Progenitor cell of endocrine pancreas (in vitro differentiated cells): ENCODE measurements at places on chromosomes 12 and 14.

- DNase-seq: no peak
These were observed 16.0 kb upstream of the CDK17 start for GRCh38 chr12:96416033-96416799.

GRCh38 chr12:65728848-65729793 lies 95.2 kb upstream of the HMGA2 start:
- DNase-seq: peak; percentile 27

GRCh38 chr12:21678959-21679358 lies 21.3 kb upstream of the LDHB start:
- DNase-seq: no peak

- no peak for DNase-seq
These were observed 12.6 kb upstream of the WNT5B start for GRCh38 chr12:1616233-1617066.

- DNase-seq: no peak
These were observed 51.8 kb downstream of the PPP1R36 start for GRCh38 chr14:64601571-64601970.

DNA sequence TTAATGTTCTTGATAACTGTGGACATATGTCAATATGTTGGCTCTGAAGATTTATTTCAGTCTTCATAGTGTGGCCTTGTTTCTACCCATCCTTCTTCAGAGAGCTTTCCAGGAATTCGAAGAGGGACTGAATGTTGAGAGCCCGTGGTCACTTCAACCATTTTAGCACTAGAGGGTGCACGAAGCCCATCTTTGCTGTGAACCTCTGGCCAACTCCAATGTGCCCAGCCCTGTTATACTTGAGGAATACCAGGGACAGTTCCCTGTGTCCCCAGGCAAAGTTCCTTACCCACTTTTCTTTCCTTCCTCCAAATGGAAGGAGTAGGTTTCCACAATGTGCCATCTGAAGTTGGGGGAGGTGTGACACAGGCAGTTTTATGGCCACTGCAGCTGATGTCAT lies 603.5 kb downstream of the RPL10L start:
- DNase-seq: peak; percentile 16

DNA sequence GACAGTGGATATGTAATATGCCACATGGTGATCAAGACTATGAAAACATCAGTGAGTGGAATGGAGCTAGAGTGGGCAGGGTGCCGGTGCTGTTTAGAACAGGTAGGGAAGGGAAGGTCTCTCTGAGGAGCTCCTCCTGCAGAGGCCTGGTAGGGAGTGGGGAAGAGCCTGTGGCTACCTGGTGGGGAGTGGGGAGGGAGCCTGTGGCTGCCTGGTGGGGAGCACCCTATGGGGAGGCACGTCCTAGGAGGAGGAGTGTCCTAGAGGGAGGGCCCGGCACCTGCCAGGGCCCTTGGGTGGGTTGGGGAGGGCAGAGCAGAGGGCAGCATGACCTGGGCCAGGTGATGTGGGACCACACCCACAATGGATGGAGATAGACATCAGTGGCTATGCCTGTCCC lies 122.6 kb downstream of the ADGRD1 start:
- no peak for DNase-seq

GRCh38 chr14:59739794-59740193 lies 130.8 kb downstream of the RTN1 start:
- DNase-seq: no peak

GRCh38 chr12:99649551-99649950 lies 2.0 kb downstream of the GARIN6 start:
- no peak for DNase-seq

DNA sequence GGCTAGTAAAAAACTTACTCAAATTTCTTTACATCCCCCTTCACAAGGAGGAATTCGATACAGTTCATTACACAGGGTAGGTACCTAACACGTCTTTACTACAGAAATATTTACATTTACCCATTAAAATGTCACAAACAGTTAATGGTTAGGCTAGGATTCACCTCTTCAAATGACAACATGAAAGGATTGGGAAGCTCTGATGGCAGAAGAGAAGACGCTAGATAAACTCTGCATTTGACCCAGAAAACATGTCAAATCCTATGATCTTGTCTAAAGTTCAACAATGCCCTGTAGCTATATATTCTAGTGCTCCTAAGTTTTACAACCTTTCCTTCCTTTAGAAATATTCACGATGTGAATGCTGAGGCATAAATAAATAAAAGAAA lies 64.8 kb downstream of the DENND5B start:
- no peak for DNase-seq

DNA sequence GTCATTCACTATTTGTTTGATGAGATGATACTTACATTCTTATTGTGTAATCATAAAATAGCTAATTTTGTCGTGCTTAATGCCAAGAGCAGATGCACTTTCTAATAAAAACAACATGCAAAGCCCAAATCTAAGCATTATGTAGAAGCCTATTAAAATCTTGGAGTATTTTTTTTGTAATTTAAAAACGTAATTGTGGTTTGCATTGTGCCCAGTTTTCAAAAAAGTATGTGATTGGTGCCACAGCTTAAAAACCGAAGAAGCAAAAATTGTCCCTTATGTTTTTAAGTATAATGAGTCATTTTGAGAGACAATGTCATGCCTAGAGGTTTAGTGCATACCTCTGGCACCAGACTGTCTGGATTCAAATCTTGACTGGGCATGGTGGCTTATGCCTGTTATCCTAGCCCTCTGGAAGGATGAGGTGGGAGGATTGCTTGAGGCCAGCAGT lies 464.8 kb upstream of the RGS6 start:
- DNase-seq: no peak

- DNase-seq: no peak
These were observed 77.9 kb downstream of the TMEM30B start for GRCh38 chr14:61203081-61203753.

- no peak for DNase-seq
These were observed 68.8 kb upstream of the TRAF3 start for GRCh38 chr14:102708494-102708893.

GRCh38 chr14:50451854-50452253 lies 55.2 kb upstream of the CDKL1 start:
- DNase-seq: no peak

- DNase-seq: no peak
These were observed 227.5 kb downstream of the GXYLT1 start for GRCh38 chr12:41917181-41917580.

- DNase-seq: no peak
These were observed 6.7 kb downstream of the SERPINA9 start for GRCh38 chr14:94469261-94469660.

DNA sequence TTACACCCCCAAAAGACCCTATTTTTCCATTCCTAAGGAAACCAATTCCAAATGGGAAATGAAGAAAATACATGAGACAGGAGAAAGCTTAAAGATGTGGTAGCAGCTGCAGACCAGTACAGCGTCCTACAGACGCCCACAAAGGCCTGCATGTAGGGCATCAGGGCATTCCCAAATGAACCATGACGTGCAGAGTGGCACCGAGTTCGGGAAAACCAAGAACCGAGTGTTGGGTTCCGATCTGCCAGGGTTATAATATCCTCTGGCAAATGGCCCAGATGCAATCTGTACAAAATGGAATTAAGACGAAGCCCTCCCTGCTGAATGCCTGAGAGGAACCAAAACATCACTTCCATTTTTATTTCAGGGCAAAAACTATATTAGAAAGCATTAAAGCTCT lies 34.4 kb upstream of the SELPLG start:
- no peak for DNase-seq

DNA sequence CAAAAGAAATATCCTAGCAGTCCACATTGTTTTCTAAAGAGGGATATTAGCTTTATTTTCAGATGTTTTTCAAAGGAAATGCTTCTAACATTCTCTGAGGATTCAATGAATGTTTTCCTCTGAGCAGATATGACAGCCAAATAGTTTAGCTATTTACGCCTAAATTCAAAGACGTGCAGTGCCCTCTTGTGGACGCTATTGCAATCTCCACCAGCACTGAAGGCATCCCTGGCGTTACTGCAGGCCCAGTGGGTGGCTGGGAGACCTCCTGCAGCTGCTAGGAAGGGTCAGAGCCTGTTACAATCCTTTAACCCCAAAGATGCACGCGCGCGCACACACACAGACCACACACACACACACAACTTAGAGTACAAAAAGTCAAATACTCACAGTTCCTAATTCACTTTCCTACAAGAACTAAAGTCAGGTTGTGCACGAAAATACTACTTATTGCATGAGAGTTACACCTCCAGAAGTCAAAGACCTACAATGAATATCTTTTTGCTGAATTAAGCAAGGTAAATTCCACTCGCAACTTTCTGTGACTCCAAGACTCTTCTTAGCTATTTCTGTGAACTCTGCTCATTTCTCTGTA lies 589.3 kb upstream of the TMEM132C start:
- DNase-seq: peak; percentile 60

DNA sequence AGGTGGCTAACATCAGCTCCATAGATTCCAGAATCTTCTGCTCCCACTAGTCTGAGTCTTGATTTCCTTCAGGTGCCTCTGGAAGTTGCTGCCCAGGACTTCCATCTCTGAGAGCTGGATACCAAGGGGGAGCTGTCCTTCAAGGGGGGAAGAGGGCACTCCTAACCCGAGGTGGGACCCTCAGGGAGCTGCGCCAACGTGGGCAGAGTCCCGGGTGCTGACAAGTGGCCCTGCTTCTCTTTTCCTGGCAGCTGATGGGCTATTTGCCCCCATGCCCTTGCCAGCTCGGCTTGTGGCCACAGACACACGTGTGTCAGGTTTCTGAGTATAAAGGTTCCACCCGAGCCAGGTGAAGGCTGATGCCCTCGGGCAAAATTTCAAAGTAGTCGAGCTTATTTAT lies 272.5 kb downstream of the TTC8 start:
- no peak for DNase-seq

DNA sequence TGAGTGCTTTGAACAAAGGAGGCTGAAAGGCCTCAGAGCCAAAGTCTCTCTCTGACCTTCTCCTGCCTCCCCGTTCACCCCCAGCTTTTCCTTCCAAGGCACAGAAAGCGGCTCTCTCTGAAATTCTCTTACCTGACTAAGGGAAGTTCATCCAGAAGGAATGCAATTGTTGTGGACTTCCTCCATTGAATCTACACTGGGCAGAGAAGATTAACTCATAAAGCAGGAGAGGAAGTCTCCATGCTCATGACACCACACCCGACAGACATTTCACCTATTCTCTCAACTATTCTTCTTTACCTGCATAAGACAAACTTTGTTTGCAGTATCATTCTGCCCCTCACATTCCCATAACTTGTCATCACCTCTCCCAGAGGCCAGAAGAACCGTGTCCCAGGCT lies 129.3 kb upstream of the CCDC175 start:
- no peak for DNase-seq

- DNase-seq: no peak
These were observed 26.0 kb downstream of the TMBIM6 start for GRCh38 chr12:49767333-49767732.

DNA sequence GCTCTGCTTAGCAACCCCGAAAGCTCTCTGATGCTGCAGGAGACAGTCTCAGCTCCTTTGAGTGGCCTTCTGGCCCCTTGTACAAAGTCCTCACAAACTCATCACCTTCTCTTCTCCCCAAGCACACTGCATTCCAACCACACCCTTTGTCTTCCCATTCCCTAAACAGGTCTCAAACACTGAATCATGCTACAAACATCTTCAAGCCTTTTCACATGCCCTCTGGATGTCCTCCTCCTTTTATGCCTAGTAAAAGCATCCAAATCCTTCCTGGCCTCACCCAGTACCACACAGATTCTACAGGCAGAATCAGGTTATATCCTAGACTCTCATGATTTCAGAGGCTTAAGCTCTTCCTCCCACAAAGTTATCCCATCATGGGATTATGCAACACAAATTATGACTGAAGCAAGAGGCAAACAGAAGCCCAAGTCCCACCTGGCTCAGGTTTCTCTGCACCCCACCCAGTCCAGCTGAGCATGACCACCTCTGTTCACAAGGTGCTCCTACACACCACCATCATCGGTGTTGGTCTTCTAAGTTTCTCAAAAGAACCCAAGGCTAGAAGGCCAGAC lies 61.4 kb upstream of the PCED1B start:
- no peak for DNase-seq

- DNase-seq: no peak
These were observed 752 bp downstream of the DACT1 start for GRCh38 chr14:58638231-58639197.

DNA sequence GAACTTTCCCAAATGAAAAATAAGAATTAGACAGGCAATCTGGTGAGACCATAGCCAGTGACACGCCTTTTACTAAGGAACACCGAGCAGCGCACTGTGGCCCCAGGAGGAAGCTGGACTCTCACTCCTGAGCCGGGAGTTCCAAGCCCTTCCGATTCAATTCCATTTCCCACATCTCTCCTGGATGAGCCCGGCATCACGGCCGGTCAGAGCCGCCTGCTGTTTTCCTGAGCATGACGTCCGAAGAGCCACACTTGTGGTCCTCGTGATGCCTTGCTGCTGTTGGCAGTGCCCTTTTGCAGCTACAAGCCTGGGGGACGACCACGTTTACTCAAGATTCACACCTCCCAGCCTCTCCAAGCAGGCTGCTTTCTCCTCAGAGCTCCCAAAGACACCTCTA lies 40.8 kb downstream of the FBXL14 start:
- DNase-seq: no peak

DNA sequence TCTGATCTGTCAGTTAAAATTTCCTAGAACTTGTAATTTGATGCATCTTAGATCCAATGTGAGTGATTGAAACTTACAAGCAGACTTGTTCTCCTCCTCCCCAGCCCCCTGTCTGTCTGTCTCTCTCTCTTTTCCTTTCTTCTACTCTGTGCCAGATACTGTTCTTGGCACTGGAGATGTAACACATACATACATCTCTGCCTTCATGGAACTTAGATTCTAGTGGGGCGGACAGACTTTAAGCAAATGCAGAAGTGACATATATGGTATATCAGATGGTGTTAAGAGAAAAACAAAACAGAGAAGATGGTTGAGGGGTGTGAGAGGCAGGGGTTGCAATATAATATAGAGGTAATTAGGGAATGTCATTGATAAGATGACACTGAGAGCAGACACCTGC lies 6.6 kb downstream of the CHST11 start:
- no peak for DNase-seq

DNA sequence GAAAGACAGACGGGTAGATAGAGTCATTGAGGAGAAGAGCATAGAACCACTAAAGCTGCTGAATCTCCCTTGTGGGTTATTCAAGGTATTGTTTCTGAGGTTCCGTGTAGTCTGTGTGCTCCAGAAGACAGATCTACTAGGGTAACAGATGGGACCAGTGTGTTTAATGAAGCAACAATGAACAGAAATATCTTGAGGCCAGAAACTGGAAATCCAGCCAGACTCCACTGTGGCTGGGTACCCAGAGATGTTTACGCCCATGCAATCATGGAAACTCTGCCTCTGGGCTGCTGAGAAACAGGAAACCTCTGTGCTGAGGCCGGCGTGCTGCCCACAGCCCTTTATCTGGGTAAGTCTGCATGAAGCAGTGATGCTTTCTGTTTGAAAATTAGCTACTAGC lies 8.3 kb downstream of the PROX2 start:
- DNase-seq: no peak
